Stimulated activated CD8-positive, alpha-beta memory T cell treated with anti-CD3 and anti-CD28 coated beads, Interleukin-7, amount 100 ng/mL, for 1 hour (primary cell): ENCODE measurements at places on chromosomes 11 and 22.

DNA sequence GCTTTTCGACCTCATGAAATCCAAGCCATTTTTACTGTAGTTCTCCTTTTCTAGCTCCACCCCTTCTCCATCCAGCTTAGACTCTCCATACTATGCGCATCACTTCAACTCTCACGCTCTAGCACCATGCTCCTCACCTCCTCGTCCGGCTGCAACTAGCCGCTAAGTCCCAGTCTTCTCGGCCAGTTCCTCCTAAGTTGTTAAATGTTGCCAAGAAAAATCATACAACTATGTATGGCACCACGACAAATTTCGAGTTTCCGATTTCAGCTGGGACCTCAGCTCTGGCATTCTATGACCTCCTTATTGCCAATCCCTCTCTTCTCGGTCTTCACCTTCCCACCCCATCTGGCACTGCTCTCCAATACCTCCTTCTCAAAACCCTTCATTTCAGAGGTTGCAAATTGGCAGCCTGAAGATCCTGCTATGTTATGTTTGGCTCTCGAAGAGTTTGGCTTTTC lies 1.0 kb downstream of the ZNF70 start:
- no peak for DNase-seq

- DNase-seq = no peak
Observed at GRCh38 chr11:84106541-84106940, 820.4 kb upstream of the CCDC90B start.

DNA sequence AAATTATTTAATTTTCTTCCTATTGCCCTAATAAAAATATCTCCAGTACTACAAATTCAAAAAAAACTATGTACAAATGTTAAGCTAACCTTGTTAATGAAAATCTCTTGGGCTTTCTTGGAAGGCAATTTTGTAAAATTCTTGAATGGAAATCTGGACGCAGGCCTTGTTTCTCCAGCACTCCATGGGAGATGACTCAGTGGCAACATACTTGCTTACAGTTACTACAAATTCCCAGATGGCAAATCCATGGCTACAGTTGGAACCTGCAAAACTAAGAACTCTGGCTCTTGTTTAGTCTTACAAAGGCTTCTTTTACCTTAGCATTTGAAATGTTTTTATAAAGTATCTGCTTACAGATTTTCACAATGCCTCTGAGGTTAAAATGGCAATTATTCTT lies 725.2 kb downstream of the DLG2 start:
- no peak for DNase-seq

- DNase-seq = no peak
Observed at GRCh38 chr22:42066937-42067336, 3.7 kb downstream of the NAGA start.

DNA sequence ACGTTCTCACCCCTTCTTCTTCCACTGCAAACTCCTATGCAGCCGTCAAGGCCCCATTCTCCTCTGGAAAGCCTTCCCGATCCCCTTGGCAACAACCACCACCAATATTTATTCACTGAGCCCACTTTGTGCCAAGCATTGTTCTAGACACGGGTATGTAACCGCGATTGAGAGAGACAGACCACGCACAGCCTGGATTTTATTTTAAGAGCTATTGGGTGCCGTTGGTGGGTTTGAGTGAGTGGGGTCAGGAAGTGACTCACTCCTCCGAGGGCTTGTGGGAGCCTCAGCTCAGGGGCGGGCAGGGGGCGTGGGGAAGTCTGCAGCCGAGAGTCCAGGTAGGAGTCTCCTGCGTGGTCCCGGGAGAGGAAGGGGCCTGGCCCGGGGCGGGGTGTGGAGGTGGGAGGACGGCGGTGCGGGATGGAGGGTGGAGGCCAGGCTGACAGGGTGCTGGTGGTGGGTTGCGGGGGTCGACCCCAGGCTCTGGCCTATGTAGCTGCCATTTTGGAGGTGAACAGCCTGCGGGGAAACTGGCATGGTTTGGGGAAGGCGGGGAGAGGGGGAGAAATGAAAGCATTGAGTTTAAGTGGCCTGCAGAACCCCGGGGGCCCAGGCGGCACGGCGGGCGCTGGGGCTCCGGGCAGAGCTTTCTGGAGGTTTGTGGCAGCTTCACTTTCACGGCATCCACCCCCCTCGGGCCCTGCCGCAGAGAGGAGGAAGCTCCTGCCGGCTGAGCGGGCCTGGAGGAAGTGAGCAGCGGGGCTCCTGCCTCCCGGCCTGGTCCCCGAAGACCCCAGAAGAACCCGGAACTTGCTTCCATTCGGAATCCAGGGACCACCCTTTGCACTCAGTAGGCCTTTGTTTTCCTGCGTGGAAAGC lies 547 bp downstream of the PARVG start:
- DNase-seq = peak; percentile 34

DNA sequence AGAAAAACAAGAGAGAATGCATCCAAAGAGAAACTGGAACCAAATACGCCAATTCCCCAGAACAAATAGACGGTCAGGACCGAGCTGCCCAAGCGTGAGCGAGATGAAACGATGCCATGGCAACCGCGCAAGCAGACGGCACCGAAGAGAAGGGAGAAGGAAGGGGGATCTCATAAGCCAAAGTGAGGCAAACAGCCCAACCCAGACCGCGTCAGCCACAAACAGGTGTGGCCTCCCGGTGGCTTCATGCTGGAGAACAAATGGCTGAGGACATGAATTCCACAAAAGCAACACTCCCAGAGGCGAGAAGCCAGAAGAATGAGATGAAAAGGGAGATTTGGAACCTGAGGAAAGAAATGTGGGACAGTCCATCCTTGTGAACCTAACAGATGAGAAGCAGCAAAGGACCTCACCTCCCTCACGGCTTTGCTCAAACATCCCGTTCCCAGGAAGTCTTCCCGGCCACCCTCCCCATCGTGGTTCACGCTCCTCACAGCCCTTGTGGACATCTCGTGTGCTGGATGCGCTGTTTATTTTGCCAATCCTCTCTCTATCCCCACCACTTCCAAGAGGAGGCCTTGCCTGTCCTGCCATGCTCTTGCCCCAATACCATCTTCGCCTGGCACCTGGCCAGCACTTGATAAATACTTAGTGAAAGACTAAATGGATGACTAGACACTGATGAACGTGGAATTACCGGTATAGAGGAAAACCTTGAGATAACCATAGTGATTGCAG lies 89.1 kb upstream of the RTL6 start:
- no peak for DNase-seq

- no peak for DNase-seq
Observed at GRCh38 chr11:12840871-12841660, 166.8 kb downstream of the TEAD1 start.

- DNase-seq = no peak
Observed at GRCh38 chr11:13777341-13777985, 109.0 kb downstream of the FAR1 start.

GRCh38 chr11:76891285-76891684 lies 30.6 kb downstream of the ACER3 start:
- DNase-seq = no peak

- no peak for DNase-seq
Observed at GRCh38 chr11:6538945-6539344, 41.9 kb downstream of the DNHD1 start.

DNA sequence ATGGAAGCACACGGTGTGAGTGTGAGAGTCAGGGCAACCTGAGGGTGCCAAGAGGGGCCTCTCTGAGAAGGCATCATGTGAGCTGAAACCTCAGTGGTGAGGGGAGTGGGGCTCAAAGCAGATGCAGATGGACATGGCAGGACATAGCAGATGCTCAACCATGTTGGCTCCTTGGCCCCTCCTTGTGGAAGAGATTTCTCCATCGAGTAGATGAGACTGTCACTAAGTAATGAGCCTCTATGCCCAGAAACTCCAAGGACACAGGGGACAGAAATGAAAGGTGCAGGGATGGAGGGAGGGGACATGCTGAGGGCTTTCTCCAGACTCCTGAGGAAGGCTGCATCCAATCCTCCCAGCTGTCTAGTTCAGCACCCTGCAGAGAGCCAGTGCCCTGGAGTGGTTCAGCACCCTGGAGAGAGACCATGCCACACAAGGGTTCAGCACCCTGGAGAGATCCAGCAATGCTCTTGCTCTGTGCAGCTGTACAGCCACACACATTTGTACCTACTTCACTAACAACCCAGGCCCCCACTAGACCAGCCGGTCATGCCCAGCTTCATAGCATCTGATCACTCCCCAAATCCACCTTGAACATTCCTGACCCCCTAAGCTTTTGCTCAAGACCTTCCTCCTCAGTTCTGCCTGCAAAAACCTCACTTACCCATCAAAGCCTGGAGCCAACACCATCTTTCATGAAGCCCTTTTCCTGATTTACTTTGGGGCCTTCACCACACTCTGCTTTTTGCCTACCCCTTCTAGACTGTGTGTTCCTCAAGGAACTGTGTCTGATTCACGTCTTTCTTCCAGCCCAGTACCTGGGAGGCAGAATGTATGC lies 252.0 kb downstream of the CTTN start:
- DNase-seq = no peak

- no peak for DNase-seq
Observed at GRCh38 chr11:6681949-6682348, 1.2 kb downstream of the MRPL17 start.

GRCh38 chr11:95711945-95712221 lies 77.7 kb downstream of the FAM76B start:
- DNase-seq = no peak

DNA sequence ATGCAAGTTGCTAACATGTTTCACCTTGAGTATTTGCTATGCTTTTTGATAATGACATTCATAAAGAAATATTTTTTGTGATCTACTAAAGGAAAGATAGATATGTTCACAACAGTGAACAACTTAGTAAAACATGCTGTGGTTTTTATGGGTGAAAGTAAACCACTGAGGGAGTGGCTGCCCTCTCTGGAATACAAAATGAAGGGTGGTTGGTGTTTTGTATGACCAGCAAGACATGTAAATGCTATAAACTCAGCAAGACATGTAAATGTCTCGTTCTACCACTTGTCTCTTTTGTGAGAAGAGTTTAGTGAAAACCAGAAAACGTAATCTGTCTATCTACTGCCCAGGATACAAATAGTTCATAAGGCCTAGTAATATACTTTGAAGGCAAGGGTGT lies 7.6 kb upstream of the AMPD3 start:
- no peak for DNase-seq

GRCh38 chr11:8596504-8597046 lies 2.5 kb upstream of the STK33 start:
- no peak for DNase-seq

DNA sequence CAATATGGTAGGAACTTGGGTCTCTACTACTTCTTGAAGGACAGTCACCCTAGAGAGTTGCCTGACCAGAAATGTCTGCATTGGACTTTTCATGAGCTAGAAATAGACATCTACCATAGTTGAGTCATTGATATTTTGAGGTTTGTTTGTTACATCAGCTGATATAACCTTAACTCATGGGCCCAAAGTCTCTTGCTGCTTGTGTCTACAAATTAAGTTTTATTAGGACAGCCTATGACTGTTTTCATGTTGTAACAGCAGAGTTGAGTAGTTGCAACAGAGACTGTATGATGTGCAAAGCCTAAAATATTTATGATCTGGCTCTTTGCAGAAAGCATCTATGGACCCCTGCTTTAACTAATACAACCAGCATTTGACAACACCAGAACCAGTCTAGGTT lies 155.3 kb downstream of the MIAT start:
- no peak for DNase-seq

GRCh38 chr22:30188911-30189310 lies 57.6 kb downstream of the LIF start:
- DNase-seq = no peak

DNA sequence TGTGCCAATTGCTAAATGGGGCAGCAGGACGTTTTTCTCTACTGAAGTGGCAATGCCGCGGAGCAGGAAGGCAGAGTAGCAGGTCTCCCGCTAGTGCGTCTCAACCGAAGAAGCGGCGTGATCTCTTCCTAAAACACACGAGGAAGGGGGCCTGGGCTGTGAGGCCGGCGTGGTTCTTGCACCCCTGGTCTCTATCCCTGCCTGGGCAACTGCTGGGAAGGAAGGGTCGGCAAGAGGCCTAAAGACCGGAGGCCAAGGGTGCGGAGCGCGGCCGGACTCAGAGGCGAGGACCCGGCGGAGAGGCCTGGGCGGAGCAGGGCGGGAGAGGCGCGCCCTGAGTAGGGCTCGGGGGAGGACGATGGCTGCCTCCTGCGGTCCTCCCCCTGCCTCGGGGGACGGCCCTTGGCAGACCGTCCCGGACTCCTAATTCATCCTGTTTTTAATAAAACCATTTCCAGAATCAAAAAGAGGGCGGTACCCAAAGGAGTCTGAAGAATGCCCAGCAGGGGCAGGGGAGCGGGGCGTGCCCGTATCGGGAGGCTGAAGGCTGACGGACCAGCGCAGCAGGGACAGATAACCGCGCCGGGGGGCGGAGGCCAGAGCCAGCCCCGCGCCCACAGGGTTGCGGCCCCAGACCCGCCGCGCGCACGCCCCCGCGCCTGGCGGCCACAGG lies 572 bp upstream of the APLP2 start:
- peak; percentile 25 for DNase-seq

- DNase-seq = no peak
Observed at GRCh38 chr11:85914425-85914824, 59.2 kb downstream of the CCDC83 start.
